Stimulated activated CD4-positive, alpha-beta T cell treated with anti-CD3 and anti-CD28 coated beads, Interleukin-4, amount 100 ng/mL, for 48 hours (primary cell): ENCODE measurements at places on chromosomes 5 and 9.

- peak; percentile 30 for DNase-seq
These were observed 232.1 kb downstream of the SH3GL2 start for GRCh38 chr9:17810728-17811571.

DNA sequence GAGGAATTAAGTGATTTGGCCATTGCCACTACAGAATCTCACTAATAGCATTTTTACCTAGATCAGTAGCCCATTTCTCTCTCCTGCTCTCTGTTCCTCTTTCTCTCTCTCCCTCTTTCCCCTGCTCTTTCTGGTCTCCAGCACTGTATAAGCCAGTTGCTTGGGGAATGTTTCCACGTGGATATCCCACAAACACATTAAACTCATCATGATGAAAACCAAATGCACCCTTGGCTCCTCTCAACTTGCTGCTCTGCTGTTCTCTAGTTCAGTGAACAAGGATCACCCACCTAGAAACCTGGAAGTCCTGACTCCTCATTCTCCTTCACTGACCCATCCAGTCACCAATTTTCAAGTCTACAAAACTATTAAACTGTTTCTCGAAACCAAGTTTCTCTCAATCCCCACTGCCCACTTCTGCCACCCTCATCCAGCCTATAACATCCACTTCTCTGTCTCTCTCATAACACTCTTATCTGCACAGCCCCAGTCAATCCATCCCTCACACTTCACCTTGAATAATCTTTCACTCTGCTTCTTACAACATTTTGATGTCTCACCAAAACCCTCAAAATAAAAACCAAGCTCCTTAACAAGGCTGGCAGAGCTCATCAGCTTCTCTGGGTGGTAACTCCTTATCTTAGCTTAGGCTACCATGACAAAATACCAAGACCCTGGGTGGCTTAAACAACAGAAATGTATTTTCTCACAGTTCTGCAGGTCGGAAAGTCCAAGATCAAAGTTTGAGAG, 79.3 kb downstream of the ARL15 start:
- no peak for DNase-seq

GRCh38 chr9:129309906-129310305, 131.8 kb upstream of the IER5L start:
- no peak for DNase-seq

DNA sequence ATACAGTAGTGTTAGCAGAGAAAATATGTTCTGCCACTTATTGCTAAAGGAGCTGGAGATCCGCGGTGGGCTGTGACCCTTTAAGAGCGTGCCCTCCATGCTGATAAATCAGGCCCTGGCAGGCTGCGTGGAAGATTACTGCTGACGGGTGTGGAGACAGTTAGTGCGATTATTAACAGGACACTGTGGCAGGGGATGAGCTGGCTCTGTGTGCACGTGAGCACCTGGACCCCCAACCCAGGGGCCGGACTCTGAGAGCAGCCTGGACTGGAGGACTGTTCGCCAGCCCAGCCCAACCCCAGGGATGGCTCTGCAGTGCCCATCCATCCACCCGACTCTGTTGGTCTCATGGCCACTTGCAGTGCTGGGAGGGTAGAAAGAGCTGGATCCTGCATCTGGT, 162.0 kb downstream of the MELK start:
- no peak for DNase-seq

DNA sequence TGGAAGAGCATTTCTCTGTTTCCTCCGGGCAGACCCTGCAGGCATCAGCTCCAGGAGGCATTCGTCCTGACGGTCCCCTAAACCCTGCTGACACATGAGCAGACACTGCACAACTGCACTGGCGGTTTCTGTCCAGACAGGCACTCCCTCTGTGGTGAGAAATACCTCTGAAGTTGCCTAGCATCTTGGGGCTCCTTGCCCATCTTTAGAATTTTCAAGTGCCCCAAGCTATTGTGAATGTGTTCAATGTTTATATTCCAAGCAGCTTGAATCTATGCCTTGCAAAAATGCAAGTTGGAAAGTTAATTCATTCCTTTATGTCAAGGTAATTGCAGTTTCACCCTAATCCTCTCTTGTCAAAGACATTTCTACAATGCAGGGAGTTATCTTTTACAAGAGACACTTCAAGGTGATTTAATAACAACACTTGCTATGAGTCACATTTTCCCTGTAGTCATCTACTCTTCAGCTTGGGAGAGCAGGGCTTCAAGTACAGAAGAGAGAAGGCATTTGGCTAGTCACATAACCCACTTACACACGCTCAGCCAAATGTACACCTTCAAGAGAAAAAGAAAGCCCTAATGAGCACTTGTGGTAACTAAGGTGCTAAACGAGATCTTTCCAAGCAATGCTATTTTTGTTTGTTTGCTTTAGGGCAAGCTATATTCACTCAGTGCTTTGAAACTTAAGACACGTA, 302.5 kb downstream of the MLLT3 start:
- no peak for DNase-seq

DNA sequence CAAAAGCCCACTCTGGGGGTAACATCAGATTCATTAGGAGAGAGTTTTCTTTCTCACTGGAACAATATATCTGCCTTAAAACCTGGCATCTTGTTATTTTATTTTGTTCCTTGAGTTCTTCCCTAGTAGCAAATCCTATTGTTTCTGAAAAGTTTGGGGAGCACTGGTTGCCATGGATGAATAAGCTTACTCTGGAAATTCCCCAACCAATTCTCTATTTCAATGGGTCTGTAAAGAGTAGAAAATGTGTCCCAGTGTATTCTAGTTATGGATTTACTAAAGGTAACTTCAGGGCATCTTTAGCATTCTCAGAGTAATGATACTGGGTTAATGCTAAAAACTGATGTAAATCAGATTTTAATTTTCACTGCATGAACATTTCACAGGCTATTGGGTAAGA, 94.2 kb upstream of the S1PR3 start:
- DNase-seq, result no peak

GRCh38 chr5:173011566-173011965, 28.0 kb downstream of the ATP6V0E1 start:
- no peak for DNase-seq

DNA sequence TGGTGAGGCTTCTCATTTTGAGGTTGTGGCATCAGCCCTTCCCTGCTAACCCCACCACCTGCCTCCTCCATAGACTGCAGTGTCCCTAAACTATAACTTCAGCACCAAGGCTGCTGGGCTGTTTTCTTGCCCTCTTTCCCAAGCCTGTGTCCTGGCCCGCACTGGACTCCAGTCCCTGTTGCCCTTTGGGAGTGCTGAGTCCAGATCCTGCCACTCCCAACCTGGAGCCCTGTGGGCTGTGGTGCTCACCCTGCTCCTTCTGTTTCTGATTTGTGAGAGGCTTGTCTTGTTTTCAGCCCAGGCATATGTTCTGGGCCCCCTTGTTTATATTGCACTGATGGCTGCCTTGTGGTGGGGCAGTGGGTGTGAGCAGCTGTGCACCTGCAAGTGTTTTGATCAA, 39.7 kb upstream of the RNU6ATAC start:
- DNase-seq, result no peak

DNA sequence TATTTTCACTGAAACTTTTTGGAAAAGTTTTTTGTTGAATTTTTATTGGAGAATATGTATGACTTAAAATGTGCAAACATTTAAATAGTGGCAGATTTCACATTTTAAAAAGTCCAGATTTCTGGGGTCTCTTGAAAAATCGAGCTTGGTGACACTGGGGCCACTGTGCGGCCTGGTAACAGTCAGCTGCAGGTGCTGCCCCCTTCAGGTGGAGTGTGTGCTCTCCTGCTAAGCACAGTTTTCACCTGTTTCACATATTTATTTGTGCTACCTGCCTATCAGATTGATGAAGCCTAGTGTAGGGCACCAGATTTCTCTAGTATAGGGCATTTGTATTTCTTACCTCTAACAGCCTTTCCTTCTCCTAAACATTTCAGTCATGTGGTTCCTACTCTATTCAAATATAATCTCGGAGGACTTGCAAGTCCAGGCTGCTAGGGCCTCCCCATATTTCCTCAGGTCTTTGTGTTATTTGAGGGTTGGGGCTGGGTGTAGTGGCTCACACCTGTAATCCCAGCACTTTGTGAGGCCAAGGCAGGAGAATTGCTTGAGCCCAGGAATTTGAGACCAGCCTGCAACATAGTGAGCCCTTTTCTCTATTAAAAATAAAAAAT, 95.8 kb upstream of the KLF9 start:
- peak; percentile 52 for DNase-seq

DNA sequence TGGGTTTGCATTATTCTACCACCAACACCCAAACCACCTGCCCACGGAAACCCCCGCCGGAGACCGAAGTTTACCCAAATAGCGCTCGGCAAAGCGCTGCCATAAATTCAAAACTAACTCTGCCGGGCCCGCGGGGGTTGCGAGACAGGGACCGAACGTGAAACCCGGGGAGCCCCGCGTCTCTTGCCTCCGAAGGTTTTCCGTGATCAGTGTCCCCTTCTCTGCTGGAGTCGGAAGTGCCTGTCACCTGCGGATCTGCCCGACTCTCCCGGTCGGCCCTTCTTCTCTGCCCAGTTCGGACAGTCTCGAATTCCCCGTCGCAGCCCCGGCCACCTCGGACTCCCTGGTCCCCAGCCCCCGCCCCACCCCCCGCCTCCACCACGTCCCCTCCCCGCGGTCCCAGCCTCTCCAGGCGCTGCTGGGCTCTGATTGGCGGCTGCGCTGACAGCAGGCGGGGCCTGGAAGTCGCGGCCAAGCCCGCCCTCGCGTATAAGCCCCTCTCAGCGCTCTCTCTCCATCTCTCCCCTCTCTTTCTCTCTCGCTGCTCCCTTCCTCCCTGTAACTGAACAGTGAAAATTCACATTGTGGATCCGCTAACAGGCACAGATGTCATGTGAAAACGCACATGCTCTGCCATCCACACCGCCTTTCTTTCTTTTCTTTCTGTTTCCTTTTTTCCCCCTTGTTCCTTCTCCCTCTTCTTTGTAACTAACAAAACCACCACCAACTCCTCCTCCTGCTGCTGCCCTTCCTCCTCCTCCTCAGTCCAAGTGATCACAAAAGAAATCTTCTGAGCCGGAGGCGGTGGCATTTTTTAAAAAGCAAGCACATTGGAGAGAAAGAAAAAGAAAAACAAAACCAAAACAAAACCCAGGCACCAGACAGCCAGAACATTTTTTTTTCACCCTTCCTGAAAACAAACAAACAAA, at the start of gene RORB:
TSS of gene RORB (plus strand) at position 517 of the 929 bp plus-strand sequence. CDS start 642 bp downstream, outside the sequence.
- no peak for DNase-seq

DNA sequence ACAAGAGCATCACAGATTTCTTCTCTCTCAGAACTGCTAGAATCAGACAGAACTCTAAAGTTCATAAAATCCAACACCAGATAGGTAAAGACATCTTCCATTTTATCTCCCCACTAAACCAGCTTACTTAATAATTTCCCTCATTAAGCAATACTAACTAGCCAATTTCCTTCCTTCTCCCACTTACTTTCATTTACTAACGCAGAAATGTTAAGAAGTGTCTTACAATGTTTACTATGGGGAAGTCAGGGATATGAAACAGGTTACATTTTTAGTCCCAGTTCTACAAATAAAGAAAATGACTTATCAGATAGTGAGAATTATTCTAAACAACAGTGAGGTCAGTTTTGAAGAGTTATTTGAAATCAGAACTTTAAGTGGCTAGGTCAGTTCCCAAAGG, 236.5 kb downstream of the FBXL17 start:
- no peak for DNase-seq

GRCh38 chr9:98798254-98798653, 1.9 kb upstream of the ANKS6 start:
- DNase-seq, result no peak

- DNase-seq, result no peak
These were observed 244.4 kb downstream of the FAM114A2 start for GRCh38 chr5:153794327-153794726.

DNA sequence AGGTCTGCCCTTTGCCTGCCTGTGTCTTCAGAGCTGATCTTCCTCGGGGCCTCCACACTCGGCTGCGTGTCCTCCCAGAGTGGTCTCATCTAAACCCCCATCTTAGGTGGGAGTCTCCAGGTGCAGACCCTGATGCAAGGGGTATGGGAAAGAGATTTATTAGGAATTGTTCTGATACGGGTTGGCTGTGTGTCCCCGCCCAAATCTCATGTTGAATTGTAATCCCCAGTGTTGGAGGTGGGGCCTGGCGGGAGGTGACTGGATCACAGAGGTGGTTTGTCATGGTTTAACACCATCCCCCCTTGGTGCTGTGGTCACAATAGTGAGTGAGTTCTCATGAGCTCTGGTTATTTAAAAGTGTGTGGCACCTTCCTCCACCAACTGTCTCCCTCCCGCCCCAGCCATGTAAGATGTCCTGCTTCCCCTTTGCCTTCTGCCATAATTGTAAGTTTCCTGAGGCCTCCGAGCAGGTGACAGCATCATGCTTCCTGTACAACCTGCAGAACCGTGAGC, 208.4 kb downstream of the AOPEP start:
- no peak for DNase-seq

DNA sequence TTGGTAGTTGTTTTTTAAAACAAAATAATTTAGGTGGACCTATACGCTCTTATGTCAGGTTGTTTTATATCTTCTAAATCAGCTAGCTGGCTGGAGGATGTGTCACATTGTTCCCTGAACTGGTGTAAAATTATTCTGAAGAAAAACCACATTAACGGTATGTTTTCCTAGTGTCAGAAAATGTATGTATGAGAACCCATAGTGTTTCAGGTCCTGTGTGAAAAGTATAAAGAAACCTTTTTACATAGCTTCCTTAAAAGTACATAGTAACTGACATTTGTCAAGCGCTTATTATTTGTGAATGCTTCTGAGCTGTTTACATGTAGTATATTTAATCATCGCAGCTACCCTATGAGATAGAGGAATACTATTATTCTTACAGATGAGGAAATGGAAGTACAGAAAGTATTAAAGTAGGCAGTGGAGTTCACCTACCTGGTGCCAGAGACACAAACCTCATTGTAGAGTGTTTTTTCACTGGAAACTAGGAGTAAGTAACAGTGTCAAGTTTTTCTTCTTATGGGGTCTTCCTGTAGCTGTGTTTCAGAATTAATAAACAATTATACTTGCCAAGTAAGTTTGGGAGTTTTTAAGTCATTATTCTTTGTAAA, 10.4 kb upstream of the FAM120AOS start:
- DNase-seq, result no peak

DNA sequence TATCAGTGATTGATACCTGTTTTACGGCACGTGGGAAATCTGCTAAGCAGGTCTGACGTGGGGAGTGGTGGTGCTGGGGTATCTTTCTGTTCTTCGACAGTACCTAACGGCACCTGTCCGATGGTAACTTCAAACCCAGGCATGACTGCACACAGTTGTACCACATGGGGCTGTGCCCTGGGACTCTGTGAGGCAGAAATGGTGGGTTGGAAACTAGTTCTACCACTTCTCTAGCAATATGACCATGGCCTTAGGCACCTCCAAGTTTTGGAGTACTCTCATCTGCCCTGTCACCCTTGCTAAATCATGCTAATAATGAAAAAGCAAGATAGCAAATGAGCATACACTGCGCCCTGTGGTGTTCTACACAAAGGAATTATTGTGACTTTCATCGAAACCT, 30.9 kb downstream of the EPB41L4B start:
- DNase-seq, result no peak
